Choroid plexus epithelial cell (primary cell): ENCODE measurements at places on chromosomes 6 and 20.
A peak's percentile ranks its signal among the peaks of the same experiment; 100 is the strongest.

DNA sequence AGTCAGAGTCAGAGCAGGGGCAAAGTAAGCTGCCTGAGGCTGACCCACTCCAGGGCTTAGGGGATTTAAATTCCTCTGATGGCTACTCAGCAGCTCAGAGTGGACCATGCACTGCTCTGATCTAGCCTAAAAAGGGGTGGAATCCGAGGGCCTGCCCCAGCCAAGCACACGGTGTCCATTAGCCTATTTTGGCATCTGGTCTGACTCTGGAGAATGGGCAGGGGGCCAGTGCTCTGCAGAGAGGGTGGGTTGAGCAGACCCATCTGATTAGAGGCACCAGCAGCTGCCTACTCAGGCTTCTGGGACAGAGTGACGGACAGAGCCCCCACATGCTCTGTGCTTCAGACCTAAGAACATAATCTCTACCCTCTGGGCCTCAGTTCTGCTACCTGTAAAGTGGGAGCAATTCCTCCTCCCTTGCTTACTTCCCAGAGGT lies 25.9 kb upstream of the TGM2 start:
- no peak for DNase-seq

DNA sequence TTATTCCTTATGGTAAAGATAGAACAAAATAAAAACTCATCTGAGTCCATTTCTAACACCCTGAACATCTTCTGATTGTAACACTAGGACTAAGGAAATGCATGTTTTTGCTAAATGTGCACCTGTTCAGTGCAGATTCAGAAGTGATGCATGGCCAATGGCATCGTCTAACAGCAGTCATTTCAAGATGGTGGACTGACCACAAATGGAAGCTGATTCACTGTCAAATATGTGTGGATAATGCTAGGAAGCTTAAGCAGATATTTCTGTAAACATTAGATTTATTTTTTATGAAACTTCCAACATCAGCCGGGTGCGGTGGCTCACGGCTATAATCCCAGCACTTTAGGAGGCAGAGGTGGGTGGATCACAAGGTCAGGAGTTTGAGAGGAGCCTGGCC lies 394.8 kb downstream of the SAMD5 start:
- no peak for DNase-seq

- peak; percentile 98 for DNase-seq
Measured at GRCh38 chr6:146543211-146543939, at the start of gene RAB32. RAB32 (plus strand) TSS chr6:146543833; CDS start chr6:146543872, 39 bp downstream.

DNA sequence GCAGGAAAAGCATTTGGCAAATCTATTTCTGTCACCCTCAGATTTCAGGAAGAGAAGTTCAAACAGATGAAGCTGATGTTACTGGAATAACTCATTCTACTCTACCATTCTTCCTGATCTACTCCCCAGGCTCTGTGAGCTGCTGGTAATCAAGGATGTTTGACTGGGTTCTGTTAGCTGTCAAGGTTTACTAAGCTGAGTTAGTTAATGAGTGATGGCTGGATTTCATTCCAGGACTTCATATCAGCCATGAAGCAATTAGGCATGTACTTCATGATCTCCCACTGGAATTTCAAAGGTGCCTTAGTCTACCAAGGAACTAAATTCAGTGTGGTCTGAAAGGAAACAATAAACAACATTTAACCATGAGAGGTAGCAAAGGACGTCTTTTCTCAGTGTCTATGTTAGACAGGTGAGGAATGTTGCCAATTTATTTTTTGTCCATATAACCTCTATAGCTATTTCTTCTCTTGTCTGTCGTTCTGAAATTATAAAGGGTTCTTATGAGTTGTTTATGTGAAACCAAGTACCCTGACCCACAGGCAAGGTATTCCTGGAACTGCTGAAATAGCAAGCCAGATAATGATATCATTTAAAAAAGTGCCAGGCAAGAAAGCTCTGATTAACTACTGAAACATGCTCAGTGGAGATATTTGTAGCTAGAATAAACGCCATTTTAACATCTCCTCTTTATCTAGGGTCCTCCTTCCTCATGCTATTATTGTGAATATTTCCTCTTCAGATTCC lies 112.9 kb downstream of the BACH2 start:
- no peak for DNase-seq

- DNase-seq, result no peak
Measured at GRCh38 chr6:91462241-91462640, 875.4 kb upstream of the MAP3K7 start.

GRCh38 chr6:12001004-12001705 lies 11.0 kb upstream of the HIVEP1 start:
- DNase-seq, result peak; percentile 7

GRCh38 chr20:16260911-16261310 lies 312.3 kb downstream of the KIF16B start:
- peak; percentile 81 for DNase-seq

- no peak for DNase-seq
Measured at GRCh38 chr6:97450087-97450486, 167.1 kb upstream of the MMS22L start.
